SHP77 treated with DMSO at 0.1 percent for 48 hours (cell line): ENCODE measurements at places on chromosomes 4 and X.

- DNase-seq = no peak
Measured at GRCh38 chr4:6011686-6012085, 6.5 kb downstream of the C4orf50 start.

DNA sequence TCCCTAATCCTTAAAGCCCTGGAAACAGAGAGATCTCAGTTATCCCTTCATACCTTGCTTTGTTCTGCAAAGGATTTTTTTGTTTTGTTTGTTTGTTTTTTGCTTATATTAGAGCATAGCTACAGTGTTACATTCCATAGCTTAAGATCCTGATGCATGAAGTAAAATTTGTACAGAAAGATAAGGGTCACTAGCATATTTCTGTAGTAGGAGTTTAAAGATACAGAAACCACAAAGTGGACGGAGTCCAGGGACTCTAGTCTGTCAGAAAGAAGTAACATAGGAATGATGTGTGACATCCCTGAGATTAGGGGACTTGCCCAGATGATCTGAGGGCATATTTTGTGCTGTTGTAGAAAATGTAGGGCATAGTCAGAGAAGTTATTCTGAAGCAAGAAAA lies 151.9 kb upstream of the PLAC1 start:
- no peak for DNase-seq

DNA sequence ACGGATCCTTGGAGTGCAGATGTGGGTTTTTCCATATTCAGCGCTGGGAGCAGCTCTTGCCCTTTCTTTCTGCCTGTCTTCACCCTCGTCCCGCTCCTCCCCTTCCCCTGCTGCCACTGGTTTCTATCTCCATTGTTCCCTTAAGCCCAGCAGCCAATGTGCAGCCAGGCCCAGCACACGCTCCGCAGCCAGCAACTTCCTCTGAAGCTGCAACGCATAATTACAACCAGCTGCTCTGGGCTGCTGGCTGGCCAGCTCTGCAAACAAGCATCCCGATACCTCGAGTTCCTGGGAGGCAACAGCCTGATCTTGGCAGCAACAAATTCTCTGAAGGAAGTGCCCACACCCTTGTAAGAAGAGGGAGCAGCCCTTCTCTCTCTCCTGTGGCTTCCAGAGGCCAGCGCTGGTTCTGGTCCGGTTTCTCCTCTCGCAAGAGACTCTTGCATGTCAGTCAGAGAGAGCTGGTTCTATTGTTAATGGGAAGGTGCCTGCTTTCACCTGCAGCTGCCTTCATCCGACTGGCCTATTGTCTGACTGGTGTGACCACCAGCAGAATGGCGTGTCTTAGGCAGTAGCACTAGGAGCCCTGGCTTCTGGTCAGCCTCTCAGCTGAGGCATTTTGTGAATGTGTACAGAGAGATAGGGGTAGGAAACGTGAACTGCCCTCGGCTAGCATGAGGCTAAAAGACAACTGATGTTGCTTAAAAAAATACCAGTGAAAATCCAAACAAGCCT lies 83.8 kb upstream of the MAML3 start:
- DNase-seq = peak; percentile 72

DNA sequence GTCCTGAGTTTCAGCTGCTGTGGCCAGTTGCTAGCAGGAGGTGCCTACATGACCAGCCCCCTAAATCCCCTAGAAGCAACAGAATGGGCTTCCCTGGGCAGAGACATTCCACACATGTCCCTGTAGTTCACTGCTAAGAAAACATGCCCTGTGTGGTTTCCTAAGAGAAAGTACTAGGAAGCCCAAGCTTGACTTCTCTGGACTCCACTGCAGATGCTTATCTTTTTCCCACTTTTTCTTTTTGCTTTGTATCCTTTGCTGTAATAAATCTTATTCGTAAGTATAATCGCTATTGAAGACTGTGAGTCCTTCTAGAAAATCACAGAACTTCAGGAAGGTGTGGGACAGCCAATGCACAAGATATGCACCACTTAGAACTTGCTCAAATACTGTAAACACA lies 15.6 kb downstream of the RPGR start:
- no peak for DNase-seq

DNA sequence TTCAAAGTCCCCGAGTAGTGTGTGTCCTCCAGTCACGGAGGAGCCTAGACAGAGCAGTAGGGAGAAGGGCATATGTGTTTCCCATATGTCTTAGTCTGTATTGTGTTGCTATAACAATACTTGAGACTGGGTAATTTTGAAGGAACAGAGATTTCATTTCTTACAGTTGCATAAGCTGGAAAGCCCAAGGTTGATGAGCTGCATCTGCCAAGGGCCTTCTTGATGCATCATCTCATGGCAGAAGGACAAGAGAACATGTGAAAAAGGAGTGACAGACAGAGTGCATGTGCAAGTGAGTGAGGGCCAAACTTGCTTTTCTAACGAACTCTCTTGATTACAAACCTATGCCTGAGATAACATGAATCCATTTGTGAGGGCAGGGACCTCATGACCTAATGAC lies 243.4 kb downstream of the ARHGAP10 start:
- DNase-seq = no peak

- peak; percentile 31 for DNase-seq
Measured at GRCh38 chr4:77433418-77433733, 172.2 kb upstream of the CXCL13 start.

GRCh38 chrX:21131346-21131745 lies 242.9 kb upstream of the CNKSR2 start:
- no peak for DNase-seq

DNA sequence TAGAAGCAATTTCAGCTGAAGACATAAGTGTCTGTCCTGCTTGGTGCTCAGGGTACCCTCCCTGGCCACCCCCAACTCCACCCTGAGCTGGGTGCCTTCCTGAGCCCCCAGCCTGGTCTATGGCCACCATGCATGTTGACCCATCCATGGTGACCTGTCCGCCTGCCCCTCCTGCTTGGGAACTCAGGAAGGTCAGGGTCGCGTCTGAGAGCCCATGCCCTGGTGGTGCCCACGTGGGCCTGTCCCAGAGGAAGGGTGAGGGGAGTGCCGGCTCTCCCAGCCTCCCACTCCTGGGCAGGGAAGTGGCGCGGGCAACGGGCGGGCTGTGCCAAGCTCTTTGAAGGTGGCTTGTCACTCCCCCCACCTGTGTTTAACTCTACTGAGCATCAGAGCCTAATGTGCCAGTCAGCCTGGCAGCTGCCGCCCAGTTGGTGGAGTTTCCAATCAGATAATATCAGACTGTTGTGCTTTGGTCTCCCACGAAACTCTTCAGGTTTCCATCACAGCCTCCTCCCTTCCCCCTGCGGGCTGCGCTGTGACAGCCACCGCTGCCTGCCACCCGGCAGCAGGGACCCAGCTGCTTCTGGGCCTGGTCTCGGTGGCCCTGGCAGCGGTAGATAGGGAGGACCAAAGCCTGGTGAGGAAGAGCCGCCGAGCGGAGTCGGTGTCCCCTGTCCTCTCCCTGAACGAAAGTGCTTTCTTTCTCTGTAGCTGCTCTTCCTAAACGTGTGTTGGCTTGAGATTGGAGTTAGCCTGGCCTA lies 4.8 kb downstream of the SH3BP2 start:
- no peak for DNase-seq

DNA sequence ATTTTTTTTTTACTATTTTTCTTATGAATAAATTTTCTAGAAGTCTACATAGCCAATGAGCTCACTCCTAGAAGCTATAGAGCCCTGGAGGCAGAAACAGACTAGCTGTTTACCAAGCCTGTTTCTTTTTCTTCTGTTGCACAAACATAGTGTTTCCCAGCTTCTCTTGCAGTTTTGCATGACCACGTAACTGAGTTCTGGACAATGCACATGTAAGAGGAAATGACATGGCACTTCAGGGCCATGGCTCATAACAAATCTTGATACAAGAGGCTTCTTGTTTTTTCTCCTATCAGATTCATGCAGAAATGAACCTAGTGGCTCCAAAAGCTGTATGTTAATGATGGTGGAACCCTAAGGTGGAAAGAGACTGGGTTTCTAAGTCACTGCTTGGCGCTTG lies 127.4 kb downstream of the ZNF330 start:
- no peak for DNase-seq

DNA sequence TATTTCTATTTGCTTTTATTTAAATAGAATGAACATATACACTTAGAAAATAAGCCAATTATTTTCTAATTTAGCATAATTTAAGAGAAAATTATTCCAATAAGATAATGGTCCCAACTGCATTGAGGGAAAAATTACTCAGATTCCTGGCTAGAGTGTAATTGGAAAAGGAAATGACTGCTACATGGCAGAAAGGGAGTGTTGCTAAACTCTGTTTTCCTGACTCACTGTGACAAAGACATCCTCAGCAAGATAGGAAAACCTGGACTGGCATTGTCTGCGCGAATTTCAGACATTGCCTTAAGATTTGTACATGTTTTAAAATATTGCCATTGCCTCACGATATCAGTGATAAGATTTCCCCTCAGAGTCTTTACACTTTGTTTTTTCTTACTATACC lies 8.2 kb downstream of the TNIP3 start:
- DNase-seq = no peak

DNA sequence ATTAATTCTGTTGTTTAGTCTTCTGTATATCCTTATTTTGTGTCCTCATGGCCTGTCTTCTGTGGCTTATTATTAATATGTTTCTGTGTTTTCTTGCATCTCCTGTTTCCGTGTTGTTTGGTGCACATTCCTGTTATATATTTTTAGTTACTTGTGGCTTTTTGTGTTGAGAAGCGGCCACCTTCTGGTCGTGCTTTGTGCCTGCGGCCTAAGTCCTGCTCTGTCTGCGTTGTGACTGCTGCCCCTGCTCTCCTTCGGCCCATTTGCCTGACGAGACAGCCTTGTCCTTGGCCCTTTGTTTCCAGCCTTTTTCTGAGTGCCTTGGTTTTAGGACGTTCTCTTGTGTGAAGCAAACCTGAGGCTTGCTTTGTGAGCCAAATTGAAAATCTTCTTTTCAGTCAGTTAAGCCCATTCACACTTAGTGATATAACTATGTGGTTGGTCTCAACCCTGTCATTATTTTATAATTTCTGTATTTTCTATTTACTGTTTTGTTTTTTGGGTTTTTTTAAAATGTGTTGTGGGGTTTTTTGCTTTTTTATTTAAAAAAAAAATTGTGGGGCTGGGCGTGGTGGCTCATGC lies 43.8 kb downstream of the TNIP2 start:
- no peak for DNase-seq

- no peak for DNase-seq
Measured at GRCh38 chr4:42348247-42348646, 49.0 kb upstream of the SHISA3 start.

DNA sequence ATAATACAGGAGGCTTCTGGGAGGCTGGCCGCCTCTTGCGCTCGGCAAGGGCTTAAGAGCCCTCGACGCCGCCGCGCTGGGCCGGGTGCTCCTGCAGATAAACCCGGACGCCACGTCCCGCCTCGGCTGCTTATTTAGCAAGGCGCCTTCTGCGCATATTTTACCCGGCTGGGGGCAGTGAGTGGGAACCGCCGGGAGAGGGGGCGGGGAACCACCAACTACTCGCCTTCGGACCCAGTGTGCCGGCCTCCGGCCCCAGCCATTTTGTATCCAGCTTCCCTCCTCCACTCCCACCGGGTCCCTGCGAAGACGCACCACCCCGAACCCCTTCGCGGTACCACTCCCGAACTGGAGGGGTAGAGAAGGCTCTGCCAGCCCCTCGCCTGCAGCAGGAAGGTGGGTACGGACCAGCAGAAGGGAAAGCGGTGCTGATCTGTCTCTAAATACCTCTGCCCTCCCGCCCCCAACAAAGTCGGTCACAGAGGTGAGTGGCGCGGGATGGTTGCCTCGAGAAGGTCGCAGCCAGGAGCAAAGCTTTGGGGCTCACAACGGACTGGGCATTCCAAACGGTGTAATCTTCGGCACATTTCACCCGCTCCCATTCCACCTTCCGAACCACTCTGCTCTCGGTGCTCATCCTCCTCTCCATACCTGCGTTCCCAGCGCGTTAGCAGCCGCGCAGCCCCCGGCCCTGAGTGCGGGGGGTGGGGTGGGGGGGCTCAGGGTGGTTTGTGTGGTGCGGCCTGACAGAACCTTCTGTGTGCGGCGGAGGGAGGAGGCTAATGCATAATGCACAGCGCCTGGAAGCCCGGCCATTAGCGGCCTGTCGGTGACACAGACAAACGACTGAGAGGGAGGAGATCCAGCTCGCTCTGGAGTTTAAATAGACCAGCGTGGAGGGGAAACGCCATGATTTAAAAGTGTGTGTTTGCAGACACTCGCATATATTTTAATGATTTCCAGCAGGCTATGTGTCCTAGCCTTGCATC lies 4.9 kb upstream of the BCOR start:
- no peak for DNase-seq

- DNase-seq = no peak
Measured at GRCh38 chr4:138919094-138919936, 96.3 kb upstream of the NOCT start.

DNA sequence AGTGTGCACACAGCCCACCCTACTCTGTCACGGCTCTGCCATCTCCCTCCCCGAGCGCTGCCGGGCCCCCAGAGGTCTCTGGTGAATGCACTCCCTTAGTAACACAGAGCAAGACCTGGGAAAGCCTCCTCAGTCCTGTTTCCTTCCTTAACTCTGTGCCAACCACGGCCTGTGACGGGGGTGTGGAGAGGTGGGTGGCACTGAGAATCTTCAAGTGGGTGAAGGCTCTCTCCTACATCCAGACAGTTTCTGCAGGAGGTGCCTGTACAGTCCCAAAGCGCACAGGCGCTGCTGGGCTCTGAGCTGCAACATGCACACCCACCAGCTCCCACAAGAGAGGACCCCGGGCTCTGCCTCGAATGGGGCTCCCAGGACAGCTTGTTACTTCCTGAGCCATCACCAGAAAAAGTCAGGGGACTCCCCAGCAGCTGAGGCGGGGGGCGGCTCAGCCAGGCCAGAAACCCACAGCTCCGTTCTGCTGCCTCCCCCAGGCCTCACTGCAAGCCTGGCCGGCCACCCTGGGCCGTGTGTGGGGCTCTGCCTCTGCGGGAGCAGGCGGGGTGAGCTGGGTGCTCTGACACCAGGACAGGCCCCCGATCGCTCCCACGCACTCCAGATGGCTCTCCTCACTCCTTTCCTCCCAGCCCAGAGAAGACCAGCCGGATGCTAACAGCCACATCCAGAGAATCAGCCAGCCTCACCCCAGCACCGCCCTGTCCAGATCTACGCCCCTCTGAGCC lies 29.7 kb downstream of the FAM53A start:
- no peak for DNase-seq

- no peak for DNase-seq
Measured at GRCh38 chr4:185587427-185588161, 52.3 kb upstream of the PDLIM3 start.
